ENCODE measurements at places on chromosomes 12 and 14. TPM values are rescaled to one million over a fixed set of nuclear protein-coding genes. Genes with fewer than 3 reads are reported as not detected.

CCDC77 gene
- total RNA-seq = 10.4 TPM

CCDC175 gene
- total RNA-seq = not detected

LHX5 gene
- total RNA-seq = 0.50 TPM

SPIC gene
- total RNA-seq = not detected

NYNRIN gene
- 6.3 TPM for total RNA-seq

A2ML1 gene
- total RNA-seq = 3.1 TPM

LUM gene
- total RNA-seq = 0.67 TPM

LTA4H gene
- 73.1 TPM for total RNA-seq

OTX2 gene
- total RNA-seq = not detected

CEP83 gene
- 14.8 TPM for total RNA-seq

IKZF4 gene
- total RNA-seq = 5.8 TPM

MRPL51 gene
- 78.3 TPM for total RNA-seq

CD27 gene
- not detected for total RNA-seq

TAS2R7 gene
- not detected for total RNA-seq

SYT10 gene
- not detected for total RNA-seq

BRMS1L gene
- total RNA-seq = 6.4 TPM

ABCC9 gene
- 0.17 TPM for total RNA-seq

RIMBP2 gene
- total RNA-seq = 0.82 TPM

FGF23 gene
- not detected for total RNA-seq

HVCN1 gene
- total RNA-seq = 2.1 TPM

VCPKMT gene
- total RNA-seq = 6.6 TPM

CLEC4C gene
- total RNA-seq = not detected

PRH2 gene
- not detected for total RNA-seq

SSPN gene
- 1.7 TPM for total RNA-seq

IAPP gene
- not detected for total RNA-seq

SLC5A8 gene
- total RNA-seq = not detected

LALBA gene
- total RNA-seq = not detected

PRKAG1 gene
- total RNA-seq = 57.0 TPM

CORO1C gene
- 164 TPM for total RNA-seq

CELA1 gene
- not detected for total RNA-seq
